ENCODE measurements at places on chromosomes 4 and X. TPM values are rescaled to one million over a fixed set of nuclear protein-coding genes. Genes with fewer than 3 reads are reported as not detected.

GRCh38 chr4:47561331-47561730 lies 76.3 kb downstream of the ATP10D start:
- DNase-seq: no peak

- DNase-seq: no peak
Observed at GRCh38 chr4:7431696-7432530, 2.8 kb downstream of the PSAPL1 start.

- DNase-seq: no peak
Observed at GRCh38 chr4:13988353-13989305, 361.1 kb upstream of the BOD1L1 start.

GRCh38 chr4:148091896-148092295 lies 350.3 kb downstream of the NR3C2 start:
- no peak for DNase-seq

DNA sequence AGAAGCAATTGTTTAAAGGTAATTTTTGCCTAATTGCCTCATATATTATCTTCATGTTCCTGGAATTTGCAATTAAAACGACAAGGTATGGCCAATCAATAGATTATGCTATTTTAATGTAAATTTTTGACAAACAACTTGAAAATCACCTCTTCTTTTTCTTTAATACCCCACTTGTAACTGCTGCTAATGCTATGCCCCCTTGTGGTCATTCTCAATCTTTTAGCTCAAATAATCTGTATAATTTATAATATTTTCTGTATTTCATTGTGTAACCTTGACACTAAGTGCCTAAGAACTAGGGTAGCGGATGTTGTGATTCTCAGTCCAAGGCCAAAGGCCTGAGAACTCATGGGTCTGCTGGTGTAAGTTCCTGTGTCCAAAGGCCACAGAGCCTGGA lies 831.7 kb upstream of the POU3F4 start:
- no peak for DNase-seq

- no peak for DNase-seq
Observed at GRCh38 chr4:77911842-77912450, 49.3 kb downstream of the MRPL1 start.

GRCh38 chrX:153921070-153921469 lies 5.0 kb downstream of the ARHGAP4 start:
- no peak for DNase-seq

Gene TNMD
- total RNA-seq: not detected

Gene NXF2B
- total RNA-seq: 0.74 TPM

Gene USP17L27
- not detected for total RNA-seq

Gene IL1RAPL1
- total RNA-seq: 0.66 TPM
